ENCODE measurements at places on chromosomes 3 and 15.

DNA sequence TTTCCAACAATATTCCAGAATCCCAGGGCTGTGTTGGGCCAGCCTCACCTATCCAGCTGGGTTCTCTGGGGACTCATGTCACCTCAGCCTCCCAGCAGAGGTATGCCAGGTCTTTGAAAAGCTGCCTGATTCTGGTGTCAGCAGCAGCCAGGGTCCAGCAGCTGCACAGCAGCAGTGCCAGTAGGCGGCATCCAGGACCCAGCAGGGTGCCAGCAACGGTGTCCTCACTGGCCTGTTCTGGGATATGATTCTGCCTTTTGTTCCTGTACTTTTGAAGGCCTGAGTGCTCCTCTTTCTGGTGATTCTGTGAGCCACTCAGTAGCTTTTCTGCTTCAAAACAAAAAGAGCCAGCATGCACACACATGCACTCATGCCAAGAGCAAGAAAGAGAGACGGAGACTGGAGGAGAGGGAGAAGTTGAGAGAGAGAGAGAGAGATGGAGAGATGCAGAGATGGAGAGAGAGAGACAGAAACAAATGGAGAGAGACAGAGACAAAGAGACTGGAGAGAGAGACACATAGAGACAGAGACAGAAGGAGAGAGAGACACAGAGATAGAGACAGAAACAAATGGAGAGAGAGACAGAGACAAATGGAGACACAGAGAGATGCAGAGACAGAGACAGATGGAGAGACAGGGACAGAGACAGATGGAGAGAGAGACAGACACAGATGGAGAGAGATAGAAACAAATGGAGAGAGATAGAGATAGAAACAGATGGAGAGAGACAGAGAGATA is 205.7 kb downstream of the UACA start:
- no peak for DNase-seq

- DNase-seq, result no peak
Measured at GRCh38 chr3:96236522-96236921, 577.9 kb upstream of the EPHA6 start.

- DNase-seq, result no peak
Measured at GRCh38 chr3:169497567-169498257, 165.8 kb downstream of the MECOM start.

DNA sequence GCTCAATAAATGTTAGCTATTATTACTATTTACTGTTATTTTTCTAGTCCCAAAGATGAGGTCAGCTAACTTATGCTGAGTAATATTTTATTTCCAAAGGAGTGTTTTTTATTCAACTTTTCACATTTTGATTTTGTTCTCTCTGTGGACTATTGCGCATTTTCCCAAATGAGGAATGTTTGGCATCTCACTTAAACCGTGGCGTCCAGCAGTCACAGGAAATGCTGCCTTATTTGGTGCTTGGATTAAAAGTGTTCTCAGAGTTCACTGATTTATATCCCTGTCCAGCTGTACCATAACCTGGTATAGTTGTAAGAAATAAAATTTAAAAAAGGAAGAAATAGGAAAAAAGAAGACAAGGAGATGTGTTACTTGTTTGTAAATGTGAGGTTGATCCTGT is 166.8 kb downstream of the THSD4 start:
- no peak for DNase-seq

DNA sequence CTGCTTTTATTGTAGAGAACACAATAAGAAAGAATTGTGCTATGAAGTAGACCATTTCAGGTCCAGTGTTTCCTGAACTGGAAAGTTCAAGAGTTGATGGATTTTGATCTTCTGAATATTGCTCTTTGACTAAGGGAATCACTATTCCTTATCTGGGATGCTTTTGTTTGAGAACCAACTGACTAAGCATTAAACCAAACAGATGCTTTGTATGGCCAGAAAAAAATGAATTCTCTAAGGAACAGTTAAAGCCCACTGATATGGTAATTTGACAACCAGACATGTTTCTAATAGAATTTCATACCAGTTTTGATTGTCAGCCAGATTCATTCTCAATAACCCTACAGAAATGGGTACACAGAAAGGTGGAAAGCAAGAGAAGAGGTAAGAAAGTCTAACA is 67.5 kb upstream of the CADPS start:
- no peak for DNase-seq

DNA sequence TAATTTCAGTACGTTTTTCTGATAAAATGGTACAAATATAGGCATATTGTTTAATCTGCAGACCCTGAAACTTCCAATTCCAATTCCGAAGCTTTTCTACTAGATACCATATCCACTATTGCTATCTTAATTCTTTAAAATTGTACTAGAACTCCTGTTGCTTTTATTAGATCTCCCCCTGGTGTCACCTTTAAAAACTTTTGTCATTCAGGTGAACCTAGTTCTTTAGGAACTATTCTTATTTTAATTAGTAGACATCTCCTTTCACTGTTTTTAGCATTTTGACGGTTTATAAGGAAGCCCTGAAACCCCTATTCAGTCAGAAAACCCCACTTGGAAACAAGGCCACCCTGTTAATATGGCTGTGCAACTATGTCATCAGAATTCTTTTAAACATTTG is 22.3 kb downstream of the C2CD4B start:
- DNase-seq, result no peak

DNA sequence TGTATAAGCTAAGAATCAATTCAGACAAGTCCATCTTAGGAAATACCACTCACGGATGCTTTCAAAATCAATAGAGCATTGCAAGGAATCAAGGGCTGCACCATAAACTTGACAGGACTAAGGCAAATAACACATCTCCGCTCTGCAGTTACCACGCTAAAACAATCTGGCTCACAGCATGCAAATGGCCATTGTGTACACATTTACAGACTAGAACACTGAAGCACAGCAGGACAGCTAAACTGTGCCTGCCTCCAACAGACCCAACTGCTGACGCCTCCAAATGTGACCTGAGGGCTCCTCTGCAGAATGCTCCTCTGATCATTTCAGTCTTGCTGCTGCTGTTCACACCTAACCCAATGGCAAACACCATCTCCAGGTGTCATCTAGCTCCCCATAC is 104.3 kb downstream of the MEX3B start:
- no peak for DNase-seq

DNA sequence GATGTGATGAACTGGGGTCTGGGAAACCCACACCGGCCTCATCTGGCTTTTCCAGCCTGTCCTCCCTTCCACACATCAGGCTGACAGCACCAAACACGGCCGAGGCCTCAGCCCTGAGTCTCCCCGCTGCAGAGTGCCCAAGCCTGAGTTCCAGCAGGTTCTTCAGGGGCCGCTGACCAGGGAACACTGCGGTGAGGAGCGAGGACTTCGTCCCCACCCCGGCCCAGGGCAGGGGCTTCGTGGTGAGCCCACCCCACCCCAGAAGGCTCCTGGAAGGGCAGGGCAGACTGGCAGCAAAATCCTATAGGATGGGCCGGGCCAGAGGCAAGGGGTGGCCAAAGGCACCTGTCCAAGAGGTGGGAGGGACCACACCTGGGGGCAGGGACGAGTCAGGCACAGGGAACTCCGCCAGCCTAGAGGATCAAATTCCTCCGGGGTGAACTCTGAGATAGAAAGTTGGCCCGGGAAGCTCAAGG is at the start of gene SLC51A:
SLC51A (plus strand) TSS at position 446 of the 476 bp plus-strand sequence. CDS start 179 bp downstream, outside the sequence.
- DNase-seq, result no peak

GRCh38 chr15:87631093-87631492 is 625.4 kb downstream of the NTRK3 start:
- no peak for DNase-seq

DNA sequence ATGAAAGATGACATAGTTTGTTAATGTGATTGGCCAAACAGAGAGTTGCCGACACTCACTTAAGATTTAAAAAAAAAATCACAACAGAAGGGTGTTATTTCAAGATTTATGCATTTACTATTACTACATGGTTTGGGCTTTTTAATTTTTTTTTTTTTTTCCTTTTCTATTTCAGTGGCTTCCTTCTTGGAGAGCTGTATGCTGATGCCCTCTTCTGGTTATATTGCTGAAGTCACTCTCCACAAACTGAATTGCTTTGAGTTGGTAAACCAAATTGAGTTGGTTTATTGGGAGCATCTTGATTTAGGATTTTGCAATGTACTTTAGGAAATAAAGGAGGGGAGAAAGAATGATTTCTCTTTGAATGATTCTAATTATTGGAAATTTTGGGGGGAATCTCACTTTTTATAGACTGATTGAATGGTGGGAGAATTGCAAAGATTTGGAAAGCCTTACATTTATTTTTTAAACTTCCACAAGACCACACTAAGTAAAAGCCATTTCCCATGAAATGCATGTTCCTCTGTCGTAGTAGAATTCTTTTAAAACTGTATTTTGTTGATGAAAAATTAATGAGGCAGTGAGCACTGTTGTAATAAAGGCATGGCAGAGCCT is 186.6 kb upstream of the FEZF2 start:
- no peak for DNase-seq

- DNase-seq, result no peak
Measured at GRCh38 chr3:140216249-140216648, 281.3 kb downstream of the CLSTN2 start.

- no peak for DNase-seq
Measured at GRCh38 chr3:128327606-128328031, 139.1 kb downstream of the DNAJB8 start.

DNA sequence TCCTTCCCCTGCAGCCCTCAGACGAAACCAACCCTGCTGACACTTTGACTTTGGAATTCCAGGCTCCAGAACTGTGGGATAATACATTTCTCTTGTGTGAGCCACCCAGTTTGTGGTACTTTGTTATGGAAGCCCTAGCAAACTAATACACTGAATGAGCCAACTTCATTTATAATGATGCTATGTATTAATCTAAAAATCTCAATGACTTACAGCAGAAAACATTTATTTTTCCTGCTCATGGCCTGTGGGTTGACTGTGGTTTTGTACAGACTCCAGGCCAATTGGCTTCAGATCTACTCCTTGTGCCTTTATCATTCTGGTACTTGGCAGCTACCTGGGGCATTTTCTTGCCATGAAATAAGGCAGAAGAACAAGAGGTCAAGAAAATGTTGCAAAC is 152.4 kb downstream of the EBLN2 start:
- no peak for DNase-seq

DNA sequence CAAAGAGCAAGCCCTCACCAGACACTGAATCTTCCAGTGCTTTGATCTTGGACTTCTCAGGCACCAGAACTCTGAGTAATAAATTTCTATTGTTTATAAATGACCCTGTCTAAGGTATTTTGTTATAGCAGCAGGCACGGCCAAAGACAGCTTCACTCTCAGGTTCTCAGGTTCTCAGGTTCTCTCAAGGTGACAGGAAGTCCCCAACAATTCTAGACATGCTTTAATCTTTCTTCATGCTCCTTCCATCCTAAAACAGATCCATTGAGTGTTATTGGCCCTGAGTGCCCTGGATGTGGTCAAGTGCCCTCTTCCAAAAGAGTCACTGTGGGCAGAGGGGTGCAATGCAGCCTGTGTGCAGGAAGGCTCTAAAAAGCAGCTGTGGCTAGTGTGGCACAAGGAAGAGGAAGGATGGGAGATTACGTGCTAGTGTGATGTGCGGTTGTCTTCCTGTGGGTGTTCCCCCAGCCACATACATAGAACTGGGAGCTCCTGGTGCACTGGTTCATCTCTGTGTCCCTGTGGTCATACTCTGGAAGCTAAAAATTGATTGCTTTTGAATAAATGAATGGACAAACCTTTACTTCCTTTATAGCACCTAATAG is 11.0 kb upstream of the RAB7A start:
- no peak for DNase-seq

GRCh38 chr3:2948882-2949281 is 161.3 kb downstream of the IL5RA start:
- DNase-seq, result no peak

DNA sequence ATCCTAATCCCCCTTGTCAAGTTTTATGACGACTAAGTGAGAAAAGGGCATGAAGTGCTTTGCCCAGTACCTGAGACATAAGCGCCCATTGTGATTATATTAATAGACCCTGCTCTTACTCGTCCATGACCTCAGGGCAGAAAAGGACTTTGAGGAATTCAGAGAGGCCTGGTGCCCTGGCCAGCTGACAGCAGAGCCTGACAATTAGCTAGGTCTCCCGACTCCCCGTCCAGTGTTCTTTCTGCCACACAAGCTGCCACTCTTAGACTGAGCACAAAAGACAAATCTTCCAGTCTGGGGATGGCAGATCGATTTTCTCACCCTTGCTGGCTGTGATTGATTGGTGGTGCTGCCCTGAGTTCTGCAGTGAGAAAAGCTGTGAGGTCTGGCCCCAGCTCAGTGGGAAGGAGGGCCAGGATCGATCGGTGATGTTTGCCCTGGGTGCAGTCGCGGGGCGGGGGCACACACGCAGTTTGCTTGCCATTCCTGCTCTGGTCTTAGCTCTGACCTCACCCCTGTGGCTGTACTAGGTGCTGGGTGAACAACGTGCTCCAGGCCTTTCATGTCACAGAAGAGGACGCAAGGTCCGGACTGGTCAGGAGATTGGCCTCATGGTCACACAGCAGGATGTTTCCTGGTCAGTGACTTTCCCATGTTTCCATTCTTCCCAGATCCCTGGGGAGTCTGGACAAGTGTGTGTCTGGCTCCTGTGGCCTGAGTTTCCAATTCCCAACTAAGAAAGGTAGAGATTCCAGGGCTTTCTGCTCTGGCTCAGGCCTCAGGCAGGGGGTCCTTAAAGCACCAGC is 67.4 kb upstream of the TLE3 start:
- no peak for DNase-seq

- DNase-seq, result no peak
Measured at GRCh38 chr3:49567406-49567805, 13.1 kb downstream of the BSN start.

DNA sequence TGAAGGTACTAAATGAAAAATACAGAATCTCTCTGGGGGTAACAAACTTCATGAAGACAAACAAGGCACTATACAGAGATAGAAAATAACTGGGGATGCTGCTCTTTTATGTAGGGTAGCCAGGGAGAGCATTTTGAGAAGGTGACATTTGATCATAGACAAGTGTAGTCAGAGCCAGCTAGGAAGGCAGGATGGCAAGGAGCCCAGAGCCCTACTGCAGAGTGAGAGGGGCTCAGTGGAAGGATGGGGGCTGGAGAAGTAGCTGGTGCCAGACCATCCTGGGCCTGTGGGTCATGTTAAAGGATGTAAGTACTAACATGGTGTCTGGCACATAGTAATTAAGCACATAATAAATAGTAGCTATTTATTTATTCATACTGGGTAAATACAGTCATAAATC is 133.6 kb downstream of the MEIS2 start:
- DNase-seq, result no peak

DNA sequence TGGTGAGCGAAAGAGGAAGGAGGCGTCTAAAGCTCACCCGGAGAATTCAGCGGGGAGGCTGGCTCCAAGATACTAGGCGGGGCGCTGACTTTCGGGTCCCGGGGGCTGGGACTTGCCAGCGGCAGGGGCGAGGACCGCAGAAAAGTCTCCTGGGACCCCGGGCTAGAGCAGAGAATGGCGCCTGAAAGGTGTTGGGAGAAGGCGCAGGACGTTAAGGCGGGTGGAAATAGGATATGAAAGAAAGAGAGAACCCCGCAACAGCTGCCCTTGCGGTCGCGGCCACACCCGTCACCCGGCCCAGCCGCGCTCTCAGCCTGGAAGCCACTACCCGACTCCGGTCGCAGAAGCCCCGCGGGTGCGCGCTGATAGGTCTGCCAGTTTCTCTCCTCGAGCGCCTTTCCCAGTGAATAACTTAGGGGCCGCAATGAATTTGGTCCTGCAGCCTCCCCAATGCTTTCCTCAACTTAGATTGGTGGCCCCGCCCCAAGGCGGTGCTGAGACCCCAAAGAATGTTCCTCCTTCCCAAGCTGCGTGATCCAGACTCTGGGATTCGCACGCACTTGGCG is 604 bp downstream of the LTK start:
- no peak for DNase-seq
